ENCODE measurements at places on chromosomes 11 and 22.

DNA sequence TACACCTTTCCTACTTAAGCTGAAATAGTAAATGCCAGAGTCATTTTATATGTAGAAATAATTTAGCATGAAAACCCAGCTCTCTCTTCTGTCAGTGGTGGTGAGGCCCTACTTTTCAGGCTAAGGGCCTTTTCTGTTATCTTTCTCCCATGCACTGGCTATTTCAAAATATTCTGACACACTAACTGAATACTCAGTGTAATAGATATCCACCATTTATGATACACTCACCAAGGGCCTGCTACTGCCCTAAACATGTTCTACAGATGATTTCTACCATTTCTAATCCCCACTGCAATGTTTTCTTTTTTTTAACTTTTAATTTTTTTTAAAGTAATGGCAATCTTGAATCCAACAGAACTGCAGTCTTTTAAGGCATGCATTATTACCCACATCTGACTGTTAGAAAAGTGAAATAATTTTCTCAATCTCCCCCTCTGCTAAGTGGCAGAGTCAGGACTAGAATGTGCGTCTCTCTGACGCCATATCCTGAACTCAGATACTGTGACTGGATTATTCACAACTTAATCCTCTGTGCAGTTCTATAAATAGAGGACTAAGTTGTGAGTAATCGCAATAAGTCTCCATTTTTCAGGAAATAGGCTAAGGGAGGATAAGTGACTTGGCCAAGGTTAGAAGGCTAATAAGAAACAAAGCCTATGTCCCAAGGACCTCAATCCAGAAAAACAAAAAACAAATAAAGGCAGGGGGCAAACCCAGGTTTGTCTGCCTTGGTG lies 44.0 kb downstream of the GRAMD1B start:
- DNase-seq = no peak

DNA sequence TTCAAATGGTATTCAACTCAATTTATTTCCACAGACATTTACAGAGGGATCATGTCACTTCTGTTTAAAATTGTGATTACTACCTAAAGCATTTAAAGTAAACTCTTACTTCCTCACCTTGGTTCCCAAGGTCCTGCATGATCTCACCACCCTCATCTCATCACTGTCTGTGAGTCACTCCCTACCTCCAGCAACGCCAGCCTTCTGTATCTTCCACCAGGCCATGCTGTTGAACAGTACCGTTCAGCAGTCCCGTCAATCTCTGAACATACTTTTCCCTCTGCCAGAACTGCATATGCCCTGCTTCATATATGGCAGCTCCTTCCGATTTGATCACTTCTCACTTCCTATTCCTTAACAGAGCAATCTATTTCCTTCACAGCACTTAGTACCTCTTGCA lies 2.0 kb downstream of the FBXO3 start:
- DNase-seq = no peak

DNA sequence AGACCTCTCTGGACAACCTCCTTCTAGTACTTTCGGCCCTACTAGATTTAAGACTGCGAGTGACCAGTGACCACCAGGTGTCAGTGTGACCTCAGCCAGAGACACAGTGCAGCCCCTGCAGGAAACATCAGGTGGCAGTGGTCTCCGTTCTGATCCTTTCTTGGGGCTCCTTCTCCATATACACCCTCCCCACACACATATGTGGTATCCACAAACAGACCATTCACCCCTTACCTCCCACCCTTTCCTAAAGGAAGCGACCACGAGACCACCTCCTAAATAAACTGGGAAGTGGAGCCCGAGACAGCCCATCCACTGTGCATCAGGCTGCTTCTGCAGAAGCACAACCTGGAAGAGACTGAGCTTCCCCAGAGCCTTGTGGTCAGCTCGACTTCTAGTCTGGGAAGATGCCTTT lies 38.5 kb upstream of the CYP2D6 start:
- DNase-seq = peak; percentile 45

DNA sequence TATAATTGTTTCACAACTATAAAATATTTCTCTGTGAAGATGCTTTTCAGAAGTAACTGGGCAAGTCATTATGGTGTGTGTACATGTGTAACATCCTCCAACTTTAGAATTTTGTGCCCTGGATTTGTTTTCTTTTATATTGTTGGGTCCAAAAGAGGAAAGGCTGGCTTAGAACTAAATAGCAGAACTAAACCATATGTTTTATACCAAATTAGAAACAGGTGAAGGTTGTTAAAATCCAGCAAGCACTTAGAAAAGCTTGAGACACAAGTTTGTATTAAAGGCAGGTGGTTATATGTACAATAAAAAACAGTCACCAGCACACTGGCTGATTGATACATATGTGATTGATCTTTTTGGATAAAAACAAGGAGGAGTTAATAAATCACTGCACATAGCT lies 158.5 kb downstream of the WNT11 start:
- no peak for DNase-seq

- no peak for DNase-seq
Measured at GRCh38 chr11:67369801-67370284, 3.6 kb downstream of the CLCF1 start.

GRCh38 chr22:49975543-49976389 lies 15.2 kb downstream of the PIM3 start:
- no peak for DNase-seq

DNA sequence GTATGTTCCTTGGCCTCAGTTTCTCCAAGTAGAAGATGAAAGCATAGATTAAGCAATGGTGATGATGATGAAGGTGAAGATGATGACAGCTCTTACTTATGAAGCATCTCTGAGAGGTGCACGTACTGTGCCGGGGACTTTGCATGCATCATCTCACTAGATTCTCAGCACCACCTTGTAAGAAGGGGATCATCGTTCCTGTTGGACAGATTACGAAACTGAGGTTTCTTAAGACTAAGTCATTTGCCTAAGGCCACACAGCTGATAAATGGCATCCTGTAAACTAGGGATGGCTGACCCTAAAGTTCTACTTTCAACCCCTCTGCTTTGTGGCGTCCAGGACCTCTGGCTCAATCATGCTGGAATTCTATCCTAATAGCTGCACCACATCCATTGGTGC lies 8.7 kb downstream of the MS4A15 start:
- DNase-seq = no peak

DNA sequence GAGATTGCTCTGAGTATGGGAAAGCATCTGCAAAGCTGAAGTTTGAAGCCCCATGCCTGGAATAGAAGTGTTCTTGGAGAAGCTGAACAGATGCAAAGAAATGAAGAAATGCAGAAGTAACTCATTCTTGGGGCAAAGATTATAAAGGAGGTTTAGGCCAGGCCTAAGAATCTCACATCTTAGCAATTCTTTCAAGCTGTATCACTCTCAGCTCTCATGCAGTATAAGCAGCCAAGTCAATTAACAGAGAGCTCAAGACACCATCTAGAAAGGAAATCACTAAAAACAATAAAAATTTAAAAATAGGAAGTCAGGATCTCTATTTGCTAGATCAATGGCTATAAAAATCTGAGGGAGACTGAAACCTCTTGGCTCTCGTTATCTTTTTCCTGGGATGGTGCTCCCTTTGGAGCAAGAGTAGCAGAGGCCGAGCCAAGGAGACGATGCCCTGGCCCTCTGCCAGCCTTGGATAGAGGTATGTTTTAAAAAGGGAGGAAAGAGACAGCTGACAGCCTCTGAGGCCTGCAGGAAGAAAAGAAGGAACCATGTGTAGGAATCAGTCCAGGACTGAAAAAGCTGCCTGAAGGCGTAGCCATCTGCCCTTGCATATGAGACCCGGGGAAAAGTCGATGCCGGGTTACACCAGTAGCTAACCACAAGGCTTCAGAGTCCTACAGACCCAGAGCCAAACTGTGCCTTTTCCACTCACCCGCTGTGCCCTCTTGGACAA lies 229.8 kb downstream of the BLID start:
- DNase-seq = no peak

- DNase-seq = no peak
Measured at GRCh38 chr11:112096194-112096593, 9.5 kb downstream of the SDHD start.

DNA sequence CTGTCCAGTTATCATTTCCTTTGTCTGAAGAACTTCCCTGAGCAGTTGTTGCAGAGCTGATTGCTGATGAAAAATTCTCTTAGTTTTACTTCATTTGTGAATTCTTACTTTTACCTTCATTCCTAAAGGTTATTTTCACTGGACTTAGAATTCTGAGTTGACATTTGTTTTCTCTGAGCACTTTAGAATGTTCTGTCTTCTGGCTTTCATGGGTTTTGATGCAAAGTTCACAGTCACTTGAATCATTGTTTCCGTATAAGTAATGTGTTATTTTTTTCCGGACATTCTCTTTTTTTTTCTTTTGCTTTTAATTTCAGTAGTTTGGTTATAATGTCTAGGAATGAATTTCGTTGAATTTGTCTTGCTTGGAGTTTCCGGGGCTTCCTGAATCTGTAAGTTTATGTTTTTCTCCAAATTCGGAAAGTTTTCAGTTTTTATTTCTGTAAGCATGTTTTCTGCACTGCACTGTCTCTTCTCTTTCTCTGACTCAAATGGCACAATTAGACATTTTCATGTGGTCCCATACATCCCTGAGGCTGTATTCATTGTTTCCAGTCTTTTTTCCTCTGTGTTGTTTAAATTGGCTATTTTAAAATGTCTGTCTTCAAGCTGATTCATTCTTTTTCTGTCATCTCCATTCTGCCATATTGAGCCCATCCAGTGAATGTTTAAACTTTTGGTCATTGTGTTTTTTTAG lies 68.5 kb upstream of the NARS2 start:
- DNase-seq = no peak

DNA sequence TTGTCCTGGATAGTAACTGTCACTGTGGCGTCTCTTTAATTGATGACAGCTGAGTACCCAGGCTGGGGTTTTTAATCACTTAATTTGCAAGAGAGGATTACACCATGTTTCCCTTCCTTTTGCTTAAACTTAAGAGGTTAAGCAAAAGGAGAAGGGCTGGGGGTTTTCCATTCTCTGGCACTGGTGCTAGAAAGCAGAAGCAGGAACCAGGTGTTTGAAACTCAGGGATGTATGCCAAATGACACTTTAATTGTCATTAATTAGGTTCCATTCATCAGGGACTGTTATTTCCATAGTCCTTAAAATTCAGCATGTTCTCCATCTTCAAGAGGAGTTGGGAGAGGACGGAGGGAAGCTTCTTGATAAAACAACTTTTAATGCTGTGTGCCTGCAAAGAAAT lies 746.2 kb downstream of the NELL1 start:
- DNase-seq = no peak

GRCh38 chr11:10653946-10654810 lies 39.4 kb downstream of the IRAG1 start:
- DNase-seq = peak; percentile 31

DNA sequence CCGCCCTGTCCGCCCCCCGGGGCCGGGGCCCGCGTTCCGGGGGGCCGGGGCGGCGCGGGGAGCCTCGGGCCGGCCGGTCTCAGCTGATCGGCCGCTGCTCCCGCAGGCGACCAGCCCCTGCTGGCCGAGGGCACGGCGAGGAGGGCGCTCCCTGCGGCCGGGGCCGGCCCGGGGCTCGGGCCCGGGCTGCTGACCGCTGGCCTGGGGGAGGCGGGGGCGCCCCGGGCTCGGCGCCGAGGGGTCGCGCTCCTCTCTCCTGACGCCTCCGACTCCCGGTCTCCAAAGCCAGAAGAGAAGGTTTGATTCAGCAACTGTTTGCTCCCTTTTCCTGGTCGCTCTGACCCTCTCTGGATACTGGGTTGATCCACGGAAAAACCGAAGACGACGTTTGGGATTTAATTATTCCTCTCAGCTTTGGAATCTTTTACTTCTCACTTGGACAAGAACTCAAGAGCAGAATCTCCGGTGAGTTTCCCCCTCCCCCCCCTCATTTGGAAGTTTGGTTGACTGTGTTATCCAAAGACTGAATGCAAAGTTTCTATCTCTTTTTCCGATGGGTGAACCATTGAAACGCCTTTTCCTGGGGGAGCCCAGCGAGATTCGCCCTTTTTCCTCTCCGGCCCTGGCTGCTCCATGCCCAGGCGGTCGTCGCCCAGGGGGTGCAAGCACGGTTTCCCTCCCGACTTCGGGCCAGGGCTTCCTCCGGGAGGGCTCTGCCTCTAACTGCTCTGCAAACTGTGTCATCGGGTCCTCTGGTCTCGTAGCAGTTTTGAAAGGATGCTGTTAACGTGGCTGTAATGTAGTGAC lies 725 bp downstream of the KDM2A start:
- no peak for DNase-seq

DNA sequence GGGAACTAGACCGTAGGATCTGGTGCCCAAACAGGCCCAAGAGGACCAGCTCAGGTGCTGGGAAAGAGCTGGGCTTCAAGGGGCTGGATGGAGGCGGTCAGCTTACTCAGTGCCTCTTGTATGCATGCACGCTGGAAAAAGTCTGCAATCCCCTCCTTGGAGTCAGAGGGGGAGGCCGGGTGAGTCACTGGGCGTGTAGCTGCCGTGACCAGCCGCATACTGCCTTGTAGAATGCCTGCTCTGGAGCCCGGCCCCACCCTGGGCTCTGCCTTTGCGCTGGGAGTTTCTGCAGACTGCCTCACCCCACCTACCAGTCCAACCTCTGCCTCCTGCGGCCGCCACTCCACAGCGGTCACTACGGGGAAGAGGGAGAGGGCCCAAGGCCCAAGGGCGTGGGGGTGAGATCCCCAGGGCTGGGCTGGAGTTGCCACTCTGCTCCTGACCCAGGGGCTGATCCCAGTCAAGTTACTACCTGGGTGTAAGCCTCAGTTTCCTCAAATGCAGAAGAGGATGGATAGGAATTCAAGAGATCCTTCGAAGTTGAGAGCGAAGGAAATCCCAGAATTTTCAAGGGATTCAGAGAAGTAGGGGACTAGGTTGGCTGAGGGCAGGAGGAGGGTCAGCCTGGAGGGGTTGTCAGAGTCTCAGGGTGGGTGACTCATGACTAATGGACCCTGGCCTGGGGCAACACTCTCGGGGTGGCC lies 4.2 kb downstream of the MRGPRF start:
- DNase-seq = peak; percentile 77

GRCh38 chr11:134561331-134561720 lies 149.3 kb upstream of the B3GAT1 start:
- no peak for DNase-seq
